ENCODE measurements at places on chromosomes 4 and X.

DNA sequence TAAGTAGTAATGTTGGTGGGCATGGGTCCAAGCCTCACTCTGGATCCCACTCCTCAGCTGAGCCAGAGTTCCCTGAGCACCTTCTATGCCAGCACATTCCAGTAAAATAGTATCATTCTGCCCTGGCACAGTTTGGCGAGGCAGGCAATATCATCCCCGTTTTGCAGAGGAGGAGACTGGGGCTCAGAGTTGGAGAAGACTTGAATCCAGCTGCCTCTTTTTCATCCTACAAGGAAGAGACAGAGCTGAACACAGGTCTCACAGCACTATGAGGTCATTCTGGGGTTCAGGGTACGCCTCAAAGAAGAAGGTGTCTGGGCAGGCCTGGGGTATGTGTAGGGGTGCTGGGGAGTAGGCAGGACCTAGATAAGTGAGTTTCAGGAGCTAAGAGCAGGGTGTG, 103.9 kb upstream of the STX18 start:
- no peak for DNase-seq

DNA sequence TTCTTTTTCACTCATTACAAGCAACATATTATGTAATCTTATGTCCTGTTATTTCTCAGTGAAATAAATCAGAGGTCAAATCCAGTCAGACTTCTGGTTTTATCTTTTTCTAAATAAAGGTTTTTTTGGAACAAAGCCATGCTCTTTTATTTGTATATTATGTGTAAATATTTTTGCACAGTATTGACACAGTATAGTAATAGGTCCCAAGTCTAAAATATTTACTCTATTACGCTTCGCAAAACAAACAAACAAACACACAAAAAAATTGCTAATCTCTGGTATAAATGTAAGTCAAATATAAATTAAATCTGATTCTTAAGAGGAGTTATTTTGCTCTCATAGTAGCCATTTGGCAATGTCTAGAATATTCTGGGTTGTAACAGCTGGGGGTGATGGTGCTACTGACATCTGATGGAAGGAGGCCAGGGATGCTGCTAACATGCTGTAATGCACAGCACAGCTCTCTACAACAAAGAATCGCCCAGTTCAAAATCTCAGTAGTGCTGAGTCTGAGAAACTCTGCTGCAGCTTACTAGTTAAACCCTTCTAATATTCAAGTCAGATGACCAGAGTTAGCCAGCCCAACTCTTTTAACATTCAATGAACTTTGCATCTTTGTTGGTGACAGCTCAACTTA, 602.1 kb downstream of the RAB28 start:
- DNase-seq, result no peak

DNA sequence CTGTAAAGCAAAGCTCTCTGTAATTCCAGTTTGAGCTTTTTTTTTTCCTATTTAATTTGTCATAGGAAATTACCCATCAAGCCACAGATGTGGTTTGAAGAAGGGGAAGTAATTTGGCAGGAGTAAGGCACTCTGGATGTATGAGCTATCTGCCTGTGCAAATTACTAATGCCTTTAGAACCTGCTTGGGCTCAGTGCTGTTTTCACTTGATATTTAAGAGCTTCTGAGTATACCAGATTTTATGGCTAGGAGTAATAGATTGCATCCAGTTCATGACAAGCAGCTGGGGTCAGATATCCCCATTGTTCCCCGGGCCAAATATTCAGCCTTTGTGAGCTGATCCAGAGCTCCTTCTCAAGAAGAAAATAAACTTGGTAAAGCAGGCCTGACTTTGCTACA, 89.1 kb downstream of the DCAF8L2 start:
- no peak for DNase-seq

DNA sequence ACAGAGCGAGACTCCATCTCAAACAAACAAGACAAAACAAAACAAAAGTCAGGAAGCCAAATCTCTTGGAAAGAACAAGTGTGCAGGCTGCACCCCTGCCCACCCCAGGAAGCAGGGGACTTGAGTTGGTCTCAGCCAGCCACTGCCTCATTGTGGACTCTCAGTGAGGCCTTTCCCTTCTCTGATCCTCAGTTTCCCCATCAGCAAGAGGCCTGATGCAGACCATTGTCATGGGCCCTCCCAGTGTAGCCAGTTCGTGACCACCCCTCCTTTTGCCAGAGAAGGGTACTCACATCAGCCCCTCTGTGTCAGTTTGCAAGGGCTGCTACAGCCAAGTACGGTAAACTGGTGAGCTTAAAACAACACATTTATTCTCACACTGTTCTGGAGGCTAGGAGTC, 48.9 kb upstream of the MAMLD1 start:
- no peak for DNase-seq

GRCh38 chr4:103365285-103365684, 167.1 kb upstream of the CENPE start:
- DNase-seq, result no peak

GRCh38 chrX:154729439-154729838, 21.4 kb downstream of the GAB3 start:
- DNase-seq, result no peak

DNA sequence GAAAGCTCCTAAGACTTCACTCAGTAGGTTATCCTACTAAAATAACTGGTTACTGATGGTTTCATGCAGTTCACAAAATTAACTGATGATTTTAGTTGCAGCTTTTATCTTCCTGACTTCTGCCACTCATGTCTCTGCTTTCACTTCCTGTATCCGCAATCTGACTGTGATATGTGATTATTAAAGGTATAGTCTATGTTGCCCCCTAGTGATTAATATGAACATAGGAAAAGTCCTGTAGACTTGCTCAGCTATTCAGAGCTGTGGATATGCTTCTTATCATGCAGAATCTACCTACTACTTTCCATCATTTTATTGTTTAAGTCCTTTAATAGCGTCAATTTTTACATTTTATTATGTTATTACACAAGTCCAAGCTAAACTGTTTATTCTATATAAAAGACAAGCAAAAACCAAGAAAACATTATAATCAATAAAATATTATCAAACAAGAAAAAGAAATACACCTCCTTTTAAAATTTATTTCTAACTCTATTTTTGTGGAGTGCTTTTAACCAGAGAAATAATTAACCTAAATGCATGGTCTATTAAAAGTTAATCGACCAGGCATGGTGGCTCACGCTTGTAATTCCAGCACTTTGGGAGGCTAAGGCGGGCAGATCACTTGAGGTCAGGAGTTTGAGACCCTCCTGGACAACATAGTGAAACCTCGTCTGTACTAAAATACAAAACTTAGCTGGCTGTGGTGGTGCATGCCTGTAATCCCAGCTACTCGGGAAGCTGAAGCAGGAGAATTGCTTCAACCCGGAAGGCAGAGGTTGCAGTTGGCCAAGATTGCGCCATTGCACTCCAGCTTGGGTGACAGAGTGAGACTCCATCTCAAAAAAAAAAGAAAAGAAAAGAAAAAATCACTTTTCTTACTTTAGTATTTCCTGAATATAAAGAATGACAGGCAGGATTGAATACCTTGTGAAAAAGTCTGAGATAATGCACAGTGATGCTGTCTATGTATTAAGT, 40.4 kb upstream of the TLR2 start:
- peak; percentile 68 for DNase-seq
